ENCODE measurements at places on chromosomes 1 and 21.

- DNase-seq = no peak
Observed at GRCh38 chr1:168466092-168466713, 77.6 kb downstream of the XCL2 start.

- DNase-seq = no peak
Observed at GRCh38 chr1:40838980-40839942, 22.9 kb downstream of the CITED4 start.

GRCh38 chr1:20981915-20982314, 194.8 kb downstream of the EIF4G3 start:
- DNase-seq = no peak

- DNase-seq = no peak
Observed at GRCh38 chr1:9774712-9775679, 48.8 kb downstream of the CLSTN1 start.

DNA sequence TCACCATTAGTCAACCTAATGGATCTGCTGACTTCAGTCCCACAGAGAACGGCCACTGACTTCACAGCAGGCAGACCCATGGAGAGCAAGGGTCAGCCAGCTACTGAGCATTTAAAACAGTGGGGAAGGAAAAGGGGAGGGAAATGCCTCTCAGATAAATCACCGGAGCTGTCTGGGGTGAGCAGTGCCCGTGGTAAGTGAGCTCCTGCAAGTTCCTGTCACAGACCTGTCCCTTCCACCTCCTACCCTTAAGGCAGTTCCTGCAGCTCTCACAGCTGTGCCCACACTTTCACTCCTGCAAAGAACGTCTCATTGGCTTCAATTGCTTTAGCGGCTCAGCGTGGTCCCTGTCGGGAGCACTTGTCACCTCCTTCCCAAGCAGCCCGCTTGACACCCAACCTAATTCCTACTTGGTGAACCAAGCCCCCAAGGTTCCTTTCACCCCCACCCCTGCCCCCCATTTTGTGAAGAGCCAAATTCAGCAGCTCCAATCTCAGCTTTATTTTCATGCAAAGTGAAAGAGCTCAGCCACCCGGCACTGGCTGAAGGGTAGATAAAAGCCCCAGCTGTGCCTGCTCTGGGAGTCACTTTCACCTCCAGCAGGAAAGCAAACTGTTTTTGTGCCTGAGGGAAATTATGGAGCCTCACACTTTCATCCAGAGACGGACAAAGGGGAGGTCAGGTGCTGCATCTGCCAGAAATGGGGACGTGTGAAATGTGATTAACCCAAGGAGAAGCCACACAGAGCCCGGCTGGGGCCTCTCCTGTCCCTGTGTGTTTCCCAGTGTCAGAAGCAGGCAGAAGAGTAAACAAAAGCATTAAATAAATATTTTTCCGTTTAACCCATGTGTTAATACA, 306.2 kb downstream of the TTLL7 start:
- DNase-seq = peak; percentile 4

DNA sequence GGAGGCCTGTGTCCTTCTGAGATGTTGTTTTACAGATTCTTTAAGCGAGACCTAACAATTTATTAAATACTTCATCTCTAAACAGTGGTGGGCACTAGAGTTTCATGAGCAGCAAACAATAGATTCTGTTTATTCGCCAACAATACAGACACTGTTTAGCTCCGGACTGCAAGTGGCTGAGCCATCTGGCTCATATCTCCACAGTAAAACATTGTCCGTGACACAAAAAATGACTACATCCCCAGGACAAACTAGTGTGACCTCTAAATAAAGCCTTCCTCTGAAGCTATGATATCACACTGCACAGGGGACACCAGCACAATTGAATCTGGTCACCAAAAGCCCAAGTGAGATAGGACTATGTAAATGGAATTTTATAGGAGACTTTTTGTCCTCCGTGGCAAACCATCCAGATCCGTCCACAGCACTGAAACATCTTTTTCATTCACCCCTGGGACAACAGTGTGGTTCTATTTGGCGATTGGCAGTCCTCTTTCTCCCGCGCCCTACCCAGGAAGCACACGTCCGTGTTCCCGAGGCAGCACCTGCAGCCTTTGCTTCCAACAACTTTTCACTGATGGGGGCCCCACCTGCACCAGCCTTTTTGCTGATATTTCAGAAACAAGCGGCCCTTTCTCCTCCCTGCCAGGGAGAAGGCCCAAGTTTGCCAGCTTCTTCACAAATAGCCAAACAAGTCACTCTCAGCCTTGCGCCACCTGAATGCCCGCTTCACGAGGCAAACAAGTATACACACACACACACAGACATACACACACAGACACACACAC, 47.4 kb downstream of the OLIG1 start:
- DNase-seq = no peak

- peak; percentile 99 for DNase-seq
Observed at GRCh38 chr1:202957733-202958543, at the start of gene ADIPOR1. Gene ADIPOR1 (minus strand): TSS chr1:202958312. CDS start chr1:202951070, 7,242 bp downstream.

DNA sequence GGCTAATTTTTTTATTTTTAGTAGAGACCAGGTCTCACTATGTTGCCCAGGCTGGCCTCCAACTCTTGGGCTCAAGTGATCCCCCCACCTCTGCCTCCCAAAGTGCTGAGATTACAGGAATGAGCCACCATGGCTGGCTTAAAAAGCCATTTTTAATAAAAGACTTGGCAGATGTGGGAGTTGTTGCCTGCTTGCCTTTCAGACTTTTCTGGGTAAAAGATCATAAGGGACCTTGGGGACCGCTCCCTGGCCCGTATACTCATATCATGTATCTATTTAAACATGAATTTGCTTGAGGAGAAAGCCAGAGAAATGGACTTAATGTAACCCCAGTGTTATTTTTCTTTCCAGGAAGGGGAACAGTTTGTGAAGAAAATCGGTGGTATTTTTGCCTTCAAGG, 23.4 kb upstream of the PODN start:
- DNase-seq = no peak

DNA sequence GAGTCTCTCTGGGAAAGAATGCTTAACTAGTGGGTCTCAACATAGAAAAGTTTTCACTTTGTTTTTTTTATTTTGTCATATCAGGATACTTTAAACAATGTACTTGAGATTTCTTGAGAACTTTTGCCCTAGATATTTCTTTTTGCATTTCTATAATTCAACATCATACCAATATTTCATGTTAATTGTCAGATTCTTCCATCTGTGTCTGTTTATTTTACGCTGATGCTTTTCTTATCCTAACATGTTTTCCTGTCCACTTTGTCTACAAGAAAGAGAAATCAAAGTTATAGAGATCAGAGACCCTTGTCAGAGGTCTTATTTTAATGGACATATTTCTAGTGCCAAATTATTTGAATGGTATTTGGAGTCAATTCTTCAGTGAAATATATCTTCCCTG, 95.5 kb upstream of the B3GALT2 start:
- DNase-seq = no peak

GRCh38 chr1:33966346-33967141, 102.7 kb downstream of the HMGB4 start:
- no peak for DNase-seq

GRCh38 chr1:40899230-40899870, 37.2 kb upstream of the CITED4 start:
- DNase-seq = no peak

DNA sequence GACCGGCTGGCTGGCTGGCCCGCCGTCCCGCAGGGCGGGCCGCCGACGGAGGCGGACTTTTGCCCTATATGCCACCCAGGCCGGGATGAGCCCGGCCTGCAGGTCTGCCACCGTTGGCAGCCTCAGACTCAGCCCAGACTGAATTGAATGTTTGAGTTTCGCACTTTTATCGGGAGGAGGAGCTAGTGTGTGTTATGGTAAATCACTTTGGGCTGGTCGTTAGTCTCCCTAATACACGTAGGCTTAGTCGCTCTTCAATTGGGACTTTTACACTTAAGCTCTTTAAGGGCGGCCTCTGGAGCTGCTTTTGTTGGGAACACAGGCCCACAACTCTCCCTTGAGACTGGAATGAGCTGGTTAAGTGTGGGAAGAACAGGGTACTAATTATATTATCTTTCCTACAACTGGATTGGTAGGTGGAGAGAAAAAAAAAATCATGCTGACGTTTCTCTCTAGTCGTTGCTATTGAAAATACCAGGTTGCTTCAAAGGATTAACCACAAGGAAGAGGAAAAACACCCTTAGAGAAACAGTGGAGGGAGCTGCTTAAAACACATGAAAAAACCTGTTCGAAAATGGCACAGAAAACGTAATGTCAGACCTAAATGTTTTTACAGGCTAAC, 1.4 kb upstream of the IRF2BP2 start:
- DNase-seq = peak; percentile 74

GRCh38 chr1:113252166-113252565, 138.1 kb upstream of the MAGI3 start:
- DNase-seq = no peak

DNA sequence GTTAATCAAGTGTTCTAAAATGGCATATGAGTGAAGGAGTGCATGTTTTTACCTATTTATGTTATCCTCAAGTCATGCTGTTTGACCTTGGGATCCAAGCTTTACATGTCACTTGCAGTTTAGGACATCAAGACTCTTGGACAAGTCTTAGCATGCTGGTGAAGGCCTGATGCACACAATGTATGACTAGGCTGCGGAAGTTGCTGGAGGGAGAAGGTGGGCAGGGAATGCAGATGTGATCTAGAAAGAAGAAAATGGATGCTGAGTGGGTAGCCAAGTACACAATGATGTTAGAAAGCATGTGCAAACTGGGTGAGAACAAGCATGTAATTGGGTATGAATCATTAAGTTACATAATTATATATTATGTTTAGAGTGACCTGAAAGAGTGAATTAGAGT, 301.8 kb downstream of the BRINP2 start:
- no peak for DNase-seq

DNA sequence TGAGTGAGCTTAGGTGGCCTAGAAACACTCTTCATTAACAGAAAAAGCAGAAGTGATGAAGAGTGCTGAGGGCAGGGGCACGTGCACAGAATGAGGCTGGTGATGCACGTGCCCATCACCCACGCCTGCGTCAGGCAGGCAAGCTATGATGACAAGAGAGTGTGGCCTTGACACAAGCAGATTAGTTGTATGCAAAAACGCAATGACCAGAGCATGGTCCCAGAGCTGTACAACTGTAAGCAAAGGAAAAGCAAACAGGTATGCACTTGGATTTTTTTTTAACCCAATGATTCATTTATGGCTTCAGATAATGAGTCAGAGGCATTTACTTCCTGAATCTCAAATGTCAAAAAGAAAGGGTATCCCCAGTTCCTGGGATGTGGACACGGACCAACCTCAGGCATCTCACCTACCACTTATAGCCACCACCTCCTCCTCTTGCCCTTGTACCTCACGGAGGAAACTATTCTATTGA, 9.1 kb upstream of the TMEM61 start:
- DNase-seq = no peak

- DNase-seq = no peak
Observed at GRCh38 chr1:61648983-61649742, 75.8 kb downstream of the TM2D1 start.

- DNase-seq = no peak
Observed at GRCh38 chr21:41180752-41181151, 12.8 kb downstream of the BACE2 start.

GRCh38 chr1:17170571-17170970, 34.4 kb upstream of the PADI1 start:
- DNase-seq = no peak

- no peak for DNase-seq
Observed at GRCh38 chr1:21229246-21230000, 52.7 kb upstream of the EIF4G3 start.

GRCh38 chr1:147080006-147080661, 92.1 kb downstream of the PRKAB2 start:
- DNase-seq = no peak

- DNase-seq = no peak
Observed at GRCh38 chr1:93331412-93331811, 14.3 kb upstream of the DR1 start.

DNA sequence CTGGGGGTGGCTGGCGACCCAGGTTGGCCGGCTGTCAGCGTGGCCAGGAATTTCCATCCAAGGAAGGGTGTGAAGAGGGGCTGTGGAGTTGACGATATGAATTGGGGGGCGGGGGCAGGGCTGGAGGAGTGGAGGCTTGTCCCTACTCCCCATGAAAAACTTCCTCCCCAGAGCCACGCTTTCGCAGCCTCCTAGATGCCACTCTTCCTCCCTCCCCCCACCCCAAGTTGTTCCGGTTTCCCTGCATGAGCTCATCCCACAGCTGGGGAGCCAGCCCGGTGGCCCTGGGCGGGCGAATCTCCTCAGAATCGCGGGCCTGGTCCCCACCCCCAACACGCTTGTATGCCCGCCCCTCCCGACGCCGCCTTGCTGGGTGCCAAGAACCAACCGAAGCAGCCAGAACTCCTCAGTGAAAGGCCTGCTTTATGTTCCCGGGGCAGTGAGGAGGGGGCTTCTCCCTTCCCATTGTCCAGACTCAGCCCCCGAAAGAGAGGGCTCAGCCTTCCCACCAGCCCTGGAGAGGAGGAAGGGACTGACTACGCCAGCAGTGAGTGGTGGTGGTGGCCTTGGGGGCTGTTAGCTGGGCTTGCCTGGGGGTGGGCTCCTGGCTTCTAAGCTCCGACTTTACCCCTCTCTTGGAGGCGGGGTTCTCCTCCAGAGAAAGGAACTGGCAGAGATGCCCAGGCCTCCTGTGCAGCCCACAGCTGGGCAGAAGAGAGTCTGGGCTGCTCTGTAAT, 1.8 kb upstream of the CSMD2 start:
- DNase-seq = no peak

GRCh38 chr1:77624102-77624501, 58.4 kb downstream of the ZZZ3 start:
- DNase-seq = no peak

GRCh38 chr1:241118049-241118448, 239.0 kb downstream of the RGS7 start:
- no peak for DNase-seq

GRCh38 chr1:8010080-8010664, 15.9 kb downstream of the ERRFI1 start:
- no peak for DNase-seq

- DNase-seq = no peak
Observed at GRCh38 chr21:16418226-16418625, 688.4 kb downstream of the USP25 start.

- no peak for DNase-seq
Observed at GRCh38 chr1:60428127-60428526, 354.6 kb upstream of the C1orf87 start.

DNA sequence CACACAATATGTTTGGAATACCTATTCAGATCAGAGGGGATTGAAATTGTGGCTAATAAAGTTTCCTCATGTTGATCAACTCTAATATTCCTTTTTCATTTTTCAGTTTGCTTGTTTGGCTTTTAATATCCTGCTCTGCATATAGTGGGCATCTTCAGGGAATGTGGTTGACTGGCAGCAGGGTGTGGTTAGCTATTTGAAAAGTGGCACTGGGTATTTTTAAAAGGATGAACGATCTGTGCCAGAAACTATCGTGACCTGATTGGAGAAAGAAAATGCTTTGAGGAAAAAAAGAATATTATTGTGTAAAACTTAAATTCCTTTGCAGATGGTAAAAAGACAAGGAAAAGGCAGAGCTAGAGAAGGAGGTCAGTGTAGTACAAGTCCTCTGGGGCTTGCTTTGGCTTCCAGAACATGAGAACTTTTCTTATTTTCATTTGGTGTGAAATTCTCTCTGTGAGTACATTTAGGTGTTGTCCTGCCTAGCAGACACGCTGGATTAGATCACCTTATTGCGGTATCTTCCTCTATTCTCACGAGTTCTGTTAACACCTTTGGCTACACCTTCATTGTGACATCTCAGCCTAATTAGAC, 329.7 kb upstream of the SNX7 start:
- DNase-seq = no peak

All from germinal center (tissue), 1 donor.